Activated CD4-positive, alpha-beta T cell treated with anti-CD3 and anti-CD28 coated beads for 36 hours (primary cell): ENCODE measurements at places on chromosomes 7 and 10. TPM values are rescaled to one million over a fixed set of nuclear protein-coding genes. Genes with fewer than 3 reads are reported as not detected.
A peak's percentile ranks its signal among the peaks of the same experiment; 100 is the strongest.

- DNase-seq, result peak; percentile 66
Observed at GRCh38 chr7:30159698-30160143, 24.9 kb downstream of the MTURN start.

Gene PAX4
- not detected for total RNA-seq

- no peak for DNase-seq
Observed at GRCh38 chr7:36154255-36155212, 1.5 kb downstream of the EEPD1 start.

DNA sequence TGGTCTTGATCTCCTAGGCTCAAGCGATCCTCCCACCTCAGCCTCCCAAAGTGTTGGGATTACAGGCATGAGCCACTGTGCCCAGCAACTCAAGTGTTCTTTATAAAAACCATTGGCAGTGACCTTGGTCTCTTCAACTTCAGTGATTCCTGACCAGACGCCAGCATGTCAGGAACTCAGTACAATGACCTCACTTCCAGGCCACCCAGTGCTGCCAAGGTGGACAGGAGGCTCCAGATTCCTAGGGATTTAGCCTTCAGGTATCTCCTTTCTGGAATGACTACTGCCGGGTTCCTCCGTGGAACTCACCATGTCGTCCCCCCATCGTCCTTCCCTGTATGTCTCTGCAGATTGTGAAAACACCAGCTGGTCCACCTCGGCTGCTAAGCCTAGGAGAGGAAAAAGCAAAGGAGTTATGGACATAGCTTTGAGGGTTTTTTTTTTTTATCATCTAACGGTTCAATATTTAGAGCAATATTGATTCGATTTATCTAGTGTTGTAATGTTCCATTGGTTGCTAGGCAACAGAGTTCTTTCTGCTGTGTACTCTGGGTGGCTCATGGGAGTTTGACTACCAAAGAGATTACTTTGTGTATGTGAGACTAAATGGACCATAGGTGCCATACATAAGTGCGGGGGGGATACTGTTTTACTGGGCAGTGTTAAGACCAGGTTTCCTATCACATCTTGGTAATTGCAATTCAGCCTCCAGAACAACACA lies 425.8 kb upstream of the AUTS2 start:
- no peak for DNase-seq

Gene PRPS1L1
- total RNA-seq, result not detected

Gene ZPBP
- not detected for total RNA-seq

Gene HOXA7
- not detected for total RNA-seq

GRCh38 chr10:16437540-16437894 lies 707 bp downstream of the PTER start:
- DNase-seq, result no peak

DNA sequence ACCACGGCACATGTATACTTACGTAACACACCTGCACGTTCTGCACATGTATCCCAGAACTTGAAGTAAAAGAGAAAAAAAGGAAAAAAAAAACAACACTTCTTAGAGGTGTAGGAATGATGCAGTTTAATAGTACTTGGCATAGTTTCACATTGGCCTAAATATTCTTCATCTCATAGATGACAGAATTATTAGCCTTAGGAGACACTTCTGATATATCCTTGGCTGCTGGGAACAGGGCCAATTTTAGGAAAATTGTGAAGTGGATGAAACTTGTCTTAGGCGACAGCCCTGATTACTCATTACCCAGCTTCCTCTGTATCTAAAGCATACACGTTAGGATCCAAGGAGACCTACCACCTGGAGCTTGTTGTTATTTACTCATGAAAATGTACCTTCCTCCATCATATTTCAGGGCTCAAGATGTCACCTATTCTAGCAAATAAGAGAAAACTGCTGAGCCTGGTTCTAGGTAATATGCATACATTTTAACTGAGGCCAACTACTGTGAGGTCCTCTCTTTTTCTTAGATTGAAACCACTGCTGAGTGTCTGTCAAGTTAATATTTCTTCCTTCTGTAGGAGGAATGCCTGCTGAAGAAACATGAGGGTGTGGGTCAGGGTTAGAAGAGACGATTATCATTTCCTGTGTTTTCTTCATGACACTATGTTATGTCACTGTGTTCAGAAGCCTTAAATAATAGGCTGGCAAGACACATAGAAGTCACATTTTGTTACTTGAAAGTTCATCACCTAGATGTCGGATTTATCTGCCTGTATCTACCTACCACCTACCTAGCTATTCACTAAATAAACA lies 44.3 kb downstream of the CPED1 start:
- no peak for DNase-seq

- DNase-seq, result no peak
Observed at GRCh38 chr7:2063563-2064260, 169.0 kb downstream of the MAD1L1 start.
